ENCODE measurements at places on chromosomes 2 and 18. TPM values are rescaled to one million over a fixed set of nuclear protein-coding genes. Genes with fewer than 3 reads are reported as not detected.

Gene GALR1
- polyA plus RNA-seq = not detected

Gene REG3A
- not detected for polyA plus RNA-seq

Gene PARD3B
- polyA plus RNA-seq = 1.6 TPM

Gene CTIF
- polyA plus RNA-seq = 26.9 TPM

Gene ESPNL
- 0.04 TPM for polyA plus RNA-seq

Gene MCEE
- 27.4 TPM for polyA plus RNA-seq

Gene G6PC2
- not detected for polyA plus RNA-seq

Gene ANXA4
- 13.2 TPM for polyA plus RNA-seq

Gene CPLX4
- not detected for polyA plus RNA-seq

Gene GATA6
- polyA plus RNA-seq = 0.27 TPM

Gene LYG1
- polyA plus RNA-seq = 1.4 TPM

Gene ERFE
- polyA plus RNA-seq = 1.7 TPM

Gene DCC
- 0.01 TPM for polyA plus RNA-seq

Gene LYG2
- polyA plus RNA-seq = not detected

Gene DOK6
- polyA plus RNA-seq = 0.06 TPM

Gene DUSP19
- polyA plus RNA-seq = 0.65 TPM

Gene TUBB8B
- polyA plus RNA-seq = not detected

Gene ADGRF3
- not detected for polyA plus RNA-seq

Gene FEV
- not detected for polyA plus RNA-seq

Gene IL1R1
- 11.3 TPM for polyA plus RNA-seq

Gene HOXD13
- not detected for polyA plus RNA-seq

Gene RABL2A
- 3.5 TPM for polyA plus RNA-seq

Gene SDC1
- 0.10 TPM for polyA plus RNA-seq

Gene UGT1A4
- not detected for polyA plus RNA-seq

Gene RAD51AP2
- not detected for polyA plus RNA-seq

Gene MOGAT1
- polyA plus RNA-seq = not detected

Gene AOX1
- 5.1 TPM for polyA plus RNA-seq

Gene DSG3
- polyA plus RNA-seq = under 0.01 TPM

Gene CNGA3
- polyA plus RNA-seq = 0.03 TPM

Gene UPP2
- not detected for polyA plus RNA-seq

Gene SPDYA
- polyA plus RNA-seq = 0.07 TPM

Gene MALL
- 2.6 TPM for polyA plus RNA-seq

Gene ALPI
- 0.14 TPM for polyA plus RNA-seq

Gene GAREM2
- polyA plus RNA-seq = 0.39 TPM

Gene ALS2
- polyA plus RNA-seq = 18.9 TPM
